ENCODE measurements at places on chromosomes 1 and 21.
A peak's percentile ranks its signal among the peaks of the same experiment; 100 is the strongest.

GRCh38 chr1:162236201-162236600 is 140.5 kb downstream of the SPATA46 start:
- no peak for DNase-seq

DNA sequence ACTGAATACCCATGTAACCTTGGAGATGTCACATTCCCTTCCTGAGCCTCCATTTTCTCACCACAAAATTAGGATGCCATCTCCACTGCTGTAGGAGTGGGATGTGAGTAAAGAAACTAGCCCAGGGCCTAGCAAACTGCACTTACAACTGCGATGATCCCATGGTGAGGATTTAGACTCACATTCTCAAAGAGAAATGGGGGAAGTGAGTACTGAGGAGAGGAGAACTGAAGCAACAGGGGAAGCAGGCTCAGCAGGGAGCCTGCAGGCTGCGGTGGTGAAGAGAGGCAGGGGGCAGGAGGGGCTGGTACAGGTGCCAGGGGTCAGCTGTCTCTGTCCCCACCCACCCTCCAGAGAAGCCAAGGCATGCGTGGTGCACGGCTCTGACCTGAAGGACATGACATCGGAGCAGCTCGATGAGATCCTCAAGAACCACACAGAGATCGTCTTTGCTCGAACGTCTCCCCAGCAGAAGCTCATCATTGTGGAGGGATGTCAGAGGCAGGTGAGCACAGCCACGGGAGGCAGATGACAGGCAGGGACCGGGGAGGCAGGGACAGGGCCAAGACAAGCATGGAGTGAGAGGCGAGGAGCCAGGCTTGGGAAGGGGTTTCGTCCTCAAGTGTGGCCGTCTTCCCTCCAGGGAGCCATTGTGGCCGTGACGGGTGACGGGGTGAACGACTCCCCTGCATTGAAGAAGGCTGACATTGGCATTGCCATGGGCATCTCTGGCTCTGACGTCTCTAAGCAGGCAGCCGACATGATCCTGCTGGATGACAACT is 16.4 kb upstream of the ATP1A4 start:
- no peak for DNase-seq

DNA sequence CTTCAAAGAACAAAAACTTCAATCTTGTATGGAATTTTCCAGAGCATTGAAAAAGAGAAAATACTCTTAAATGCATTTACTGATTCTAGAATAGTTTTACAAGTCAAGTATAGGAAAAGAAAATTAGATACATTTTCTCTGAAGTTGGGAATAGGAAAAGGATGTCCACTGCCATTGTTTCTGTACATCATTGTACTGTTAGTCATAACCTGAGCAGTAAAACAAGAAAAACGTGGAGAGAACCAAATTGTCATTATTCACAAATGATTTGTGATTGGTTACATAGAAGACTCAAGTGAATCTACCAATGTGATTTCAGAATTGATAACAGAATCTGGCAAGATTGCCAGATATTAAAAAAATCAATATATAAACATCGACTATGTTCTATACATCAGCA is 27.4 kb downstream of the PRKACB start:
- no peak for DNase-seq

DNA sequence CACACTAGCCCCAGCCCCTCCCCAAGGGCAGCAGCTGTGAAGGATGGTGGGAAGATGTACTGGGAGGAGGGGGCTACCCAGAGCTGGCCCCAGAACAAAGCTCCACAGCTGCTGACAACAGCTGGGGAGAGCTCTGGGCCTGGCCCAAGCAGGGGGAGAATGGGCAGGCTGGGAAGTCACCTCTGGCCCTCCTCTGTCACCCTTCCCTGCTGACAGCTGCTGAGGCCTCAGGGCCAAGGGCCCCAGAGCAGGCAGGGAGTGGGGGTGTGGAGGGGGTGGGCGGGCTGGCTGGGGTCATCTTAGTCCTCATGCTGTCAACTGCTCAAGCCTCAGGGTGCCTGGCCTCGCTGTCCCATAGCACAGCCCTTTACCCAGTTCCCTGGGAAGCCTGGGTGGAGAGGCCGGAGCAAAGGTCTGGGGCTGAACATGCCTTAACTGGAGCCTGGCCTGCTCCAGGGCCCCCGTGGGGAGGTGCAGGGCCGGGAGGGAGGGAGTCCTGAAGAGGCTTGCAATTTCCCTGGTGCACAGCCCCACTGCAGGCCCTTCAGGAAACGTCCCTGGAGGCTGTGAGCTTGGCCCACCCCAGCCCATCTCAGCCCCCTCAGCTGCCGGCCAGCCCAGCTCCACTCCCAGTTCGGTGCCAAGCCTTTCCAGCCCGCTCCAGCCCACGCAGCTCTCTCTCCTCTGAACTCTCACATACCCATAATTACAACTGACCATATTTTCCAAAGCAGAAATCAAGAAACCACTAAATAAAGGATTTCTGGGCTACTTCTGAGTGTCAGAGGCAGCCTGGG is 25.7 kb downstream of the HSPG2 start:
- no peak for DNase-seq

DNA sequence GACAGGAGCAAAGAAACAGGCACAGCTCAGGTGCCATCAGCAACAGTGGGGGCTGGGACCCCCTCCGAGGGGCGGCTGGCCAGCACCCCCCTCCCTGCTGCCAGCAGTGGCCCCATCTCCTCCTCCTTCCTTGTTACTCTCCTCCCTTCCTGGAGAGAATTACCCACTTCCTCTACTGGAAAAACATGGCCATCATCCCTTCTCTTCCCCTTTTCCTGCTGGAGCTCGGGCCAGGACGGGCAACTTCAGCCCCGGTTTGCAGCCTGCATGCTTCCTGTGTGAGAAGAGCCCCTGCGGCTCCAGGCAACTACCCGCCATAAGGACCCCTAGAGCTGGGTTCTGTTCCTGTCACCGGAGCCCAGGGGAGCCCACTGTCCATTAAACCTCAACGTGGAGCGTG is 17.6 kb downstream of the MEGF6 start:
- DNase-seq = no peak

- DNase-seq = peak; percentile 70
These were observed 22.2 kb downstream of the SLC25A33 start for GRCh38 chr1:9561429-9561828.

DNA sequence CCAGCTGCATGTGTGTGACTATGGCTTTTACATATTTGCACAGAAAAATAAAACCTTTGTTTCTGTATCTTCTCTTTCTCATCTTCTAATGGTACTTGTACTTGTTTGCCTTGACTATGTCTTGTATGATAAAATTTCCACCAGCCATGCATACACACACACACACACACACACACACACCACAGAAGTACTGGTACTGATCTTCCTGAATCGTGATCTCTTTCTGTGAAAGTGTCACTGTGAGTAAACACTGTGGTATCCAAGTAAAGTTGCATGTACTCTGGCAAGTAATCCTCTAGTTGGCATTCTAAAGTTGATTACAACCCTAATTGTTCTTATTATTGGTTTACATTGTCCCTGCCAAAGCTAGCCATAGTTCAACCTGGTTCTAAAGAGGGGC is 176.7 kb downstream of the CRB1 start:
- DNase-seq = no peak

DNA sequence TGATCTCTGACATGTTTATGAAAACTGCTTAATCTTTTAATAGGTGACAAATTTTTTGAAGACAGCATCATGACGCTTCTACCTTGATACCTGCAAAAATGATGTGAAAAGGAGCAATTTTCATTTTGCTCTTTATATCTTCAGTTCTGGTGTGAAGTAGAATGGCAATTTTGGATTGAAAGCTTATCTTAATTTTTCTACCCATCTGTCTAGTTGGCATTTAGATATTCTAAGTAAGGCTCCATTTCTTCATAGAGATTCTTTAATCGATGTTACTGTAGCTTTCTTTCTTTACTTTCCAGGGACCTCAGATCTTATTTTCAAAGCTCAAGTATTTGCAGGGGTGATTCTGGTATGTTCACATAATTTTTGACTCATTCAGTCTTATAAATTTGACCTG is 32.3 kb upstream of the GPR52 start:
- no peak for DNase-seq

- DNase-seq = no peak
These were observed 405.6 kb downstream of the PTPRU start for GRCh38 chr1:29641921-29642320.

- DNase-seq = no peak
These were observed 1.4 kb downstream of the LRRC7 start for GRCh38 chr1:69569175-69569541.

DNA sequence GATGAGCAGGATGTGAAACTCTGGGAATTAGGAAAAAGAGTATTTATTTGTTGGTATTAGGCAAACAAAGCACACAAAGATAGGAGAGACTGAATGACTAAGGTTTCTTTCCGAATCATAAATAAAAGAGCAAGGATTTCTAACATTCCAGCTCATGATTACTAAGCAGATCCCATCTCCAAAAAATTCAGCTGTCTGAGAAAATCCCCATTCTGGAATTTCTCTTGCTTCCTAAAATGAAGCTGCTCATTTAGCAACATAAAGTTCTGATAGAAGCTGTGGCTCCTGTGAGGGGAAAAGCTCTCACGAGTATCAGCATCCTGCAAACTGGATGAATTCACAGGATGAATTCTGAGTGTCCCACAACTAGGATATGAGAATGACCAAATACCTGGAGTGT is 6.7 kb upstream of the SH2D5 start:
- DNase-seq = no peak

GRCh38 chr21:44711327-44712202 is at the start of gene TSPEAR:
Gene TSPEAR, minus strand, starts transcription at chr21:44711572. Its CDS starts 58 bp downstream, at chr21:44711514.
- DNase-seq = no peak

GRCh38 chr1:119321666-119322419 is 46.7 kb upstream of the HAO2 start:
- DNase-seq = no peak

DNA sequence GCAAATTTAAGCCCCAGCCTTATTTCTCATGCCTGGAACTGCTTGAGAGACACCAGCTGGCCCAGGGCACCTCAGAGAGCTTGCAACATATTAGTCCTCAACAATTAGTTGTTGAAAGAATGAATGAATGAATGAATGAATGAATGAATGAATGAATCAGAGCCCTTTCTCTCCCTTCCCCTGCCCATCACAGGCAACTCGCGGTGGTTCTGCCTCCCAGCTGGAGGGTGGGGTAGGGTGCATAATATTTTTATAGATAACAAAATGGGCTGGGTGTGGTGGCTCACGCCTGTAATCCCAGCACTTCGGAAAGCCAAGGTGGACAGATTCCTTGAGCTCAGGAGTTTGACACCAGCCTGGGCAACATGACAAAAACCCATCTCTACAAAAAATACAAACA is 110.1 kb downstream of the CCDC185 start:
- no peak for DNase-seq

GRCh38 chr1:84156210-84156621 is 12.1 kb downstream of the PRKACB start:
- no peak for DNase-seq

All from hippocampal formation (tissue), 2 donors.